ENCODE measurements at places on chromosomes 1 and 21.

DNA sequence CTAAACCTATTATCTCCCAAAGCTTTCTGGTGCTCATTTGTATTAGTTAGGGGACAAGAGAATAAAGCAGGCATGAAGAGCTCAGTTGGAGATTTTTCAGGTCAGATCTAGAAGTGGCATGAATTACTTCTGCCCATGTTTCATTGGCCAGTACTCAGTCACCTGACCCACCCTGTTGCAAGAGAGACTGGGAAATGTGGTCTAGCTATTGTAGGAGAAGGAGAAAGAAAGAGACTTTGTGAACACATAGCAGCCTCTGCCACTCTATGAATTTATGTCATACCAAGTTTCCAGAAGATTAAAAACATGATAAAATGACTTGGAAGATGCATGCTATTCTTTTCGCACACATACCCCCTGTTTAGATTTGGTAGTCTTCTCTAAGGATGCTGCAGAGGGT, 302.3 kb upstream of the RUNX1 start:
- DNase-seq, result no peak
- H3K4me1 ChIP-seq, result peaks cover 27% of the 10 kb centered on the region
- no peak overlapping the region for H3K4me3 ChIP-seq
- H3K27me3 ChIP-seq, result no peaks in the 10 kb centered on the region

DNA sequence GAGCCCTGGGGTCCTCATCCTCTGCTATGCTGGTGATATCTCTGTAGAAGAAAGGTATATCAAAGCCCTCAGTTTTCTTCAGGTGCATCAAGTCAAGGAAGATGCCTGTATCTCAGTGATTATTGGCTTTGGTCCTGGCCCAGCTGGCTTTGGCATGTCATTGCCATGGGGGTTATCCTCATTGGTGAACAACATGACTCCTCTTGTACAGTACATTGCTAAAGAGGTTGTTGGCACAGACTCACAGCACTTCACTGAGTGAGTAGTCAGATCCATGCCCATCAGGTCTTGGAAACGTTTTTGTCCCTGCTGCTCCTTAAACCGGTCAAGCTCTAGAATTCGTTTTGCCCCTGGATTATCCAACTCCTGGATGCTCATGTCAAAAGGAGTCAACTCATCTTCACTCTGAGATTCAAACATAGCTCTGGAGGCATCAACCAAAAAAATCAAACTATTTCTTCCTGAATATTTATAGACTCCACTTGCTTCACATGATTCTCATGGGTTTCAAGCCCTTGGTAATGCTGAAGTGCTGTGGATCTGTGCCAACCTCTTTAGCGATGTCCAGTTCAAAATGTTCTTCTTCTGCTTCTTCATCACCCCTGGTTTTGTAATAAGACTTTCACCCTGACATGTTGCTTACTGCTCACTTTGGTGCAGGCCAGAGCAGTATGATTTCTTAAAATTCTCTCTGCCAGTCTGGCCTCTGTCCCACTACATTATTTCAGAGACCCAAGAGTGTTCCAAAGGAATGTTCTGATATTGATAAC, 43.0 kb upstream of the RAB3GAP2 start:
- H3K36me3 ChIP-seq, result no peaks in the 10 kb centered on the region
- H3K27ac ChIP-seq, result no peak overlapping the region
- H3K27me3 ChIP-seq, result no peaks in the 10 kb centered on the region
- H3K4me3 ChIP-seq, result no peak overlapping the region
- DNase-seq, result no peak

DNA sequence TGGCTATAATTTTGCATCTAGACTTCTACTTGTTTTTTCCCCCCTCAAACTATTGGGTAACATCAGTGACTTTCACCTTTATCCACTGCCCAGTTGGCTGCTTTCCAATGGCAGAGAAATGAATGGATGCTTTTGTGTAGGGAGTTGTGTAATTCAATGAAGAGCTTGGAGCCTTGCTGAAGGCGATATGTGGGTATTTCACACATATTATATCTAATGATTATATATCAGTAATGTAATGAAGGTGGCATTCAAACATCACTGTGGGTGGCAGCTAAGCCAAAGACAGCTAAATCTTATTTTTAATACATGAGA, 81.2 kb downstream of the TGFB2 start:
- H3K27me3 ChIP-seq, result no peaks in the 10 kb centered on the region
- DNase-seq, result no peak
- H3K27ac ChIP-seq, result peak overlapping the region; percentile 82
- peaks cover 11% of the 10 kb centered on the region for H3K4me1 ChIP-seq
- no peak overlapping the region for H3K4me3 ChIP-seq

DNA sequence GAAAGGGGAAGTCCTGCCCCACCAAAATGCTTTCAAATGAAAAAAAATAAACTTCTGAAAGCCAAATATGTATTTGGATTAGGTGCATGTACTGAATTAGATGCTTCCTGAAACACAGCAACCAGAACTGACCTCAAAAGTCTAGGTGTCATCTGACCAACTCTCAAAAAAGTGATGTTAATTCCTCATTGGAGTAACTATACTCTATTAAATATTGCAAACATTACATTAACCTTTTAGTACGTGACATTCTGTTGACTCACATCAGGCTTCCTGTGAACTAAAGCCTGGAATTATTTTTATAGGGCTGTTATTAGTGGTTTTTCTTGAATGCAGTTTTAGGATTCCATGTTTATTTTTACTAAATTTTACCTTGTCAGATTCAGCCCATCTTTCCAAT, 73.5 kb downstream of the ASTN1 start:
- no peak for DNase-seq
- no peak overlapping the region for H3K4me3 ChIP-seq
- no peaks in the 10 kb centered on the region for H3K4me1 ChIP-seq
- H3K36me3 ChIP-seq, result no peaks in the 10 kb centered on the region
- no peak overlapping the region for H3K27ac ChIP-seq

GRCh38 chr21:44390886-44391285, 37.5 kb downstream of the TRPM2 start:
- no peak overlapping the region for H3K4me3 ChIP-seq
- no peaks in the 10 kb centered on the region for H3K36me3 ChIP-seq
- H3K27me3 ChIP-seq, result no peaks in the 10 kb centered on the region
- peak; percentile 22 for DNase-seq
- no peaks in the 10 kb centered on the region for H3K4me1 ChIP-seq

- no peaks in the 10 kb centered on the region for H3K4me1 ChIP-seq
- H3K36me3 ChIP-seq, result no peaks in the 10 kb centered on the region
- no peaks in the 10 kb centered on the region for H3K27me3 ChIP-seq
- H3K27ac ChIP-seq, result no peak overlapping the region
- H3K4me3 ChIP-seq, result no peak overlapping the region
Measured at GRCh38 chr1:239368436-239369109, 17.8 kb upstream of the CHRM3 start.

All from osteoblast (primary cell).